ENCODE measurements at places on chromosomes 5 and 9.

- no peak for DNase-seq
These were observed 49.8 kb downstream of the CERT1 start for GRCh38 chr5:75461679-75462078.

DNA sequence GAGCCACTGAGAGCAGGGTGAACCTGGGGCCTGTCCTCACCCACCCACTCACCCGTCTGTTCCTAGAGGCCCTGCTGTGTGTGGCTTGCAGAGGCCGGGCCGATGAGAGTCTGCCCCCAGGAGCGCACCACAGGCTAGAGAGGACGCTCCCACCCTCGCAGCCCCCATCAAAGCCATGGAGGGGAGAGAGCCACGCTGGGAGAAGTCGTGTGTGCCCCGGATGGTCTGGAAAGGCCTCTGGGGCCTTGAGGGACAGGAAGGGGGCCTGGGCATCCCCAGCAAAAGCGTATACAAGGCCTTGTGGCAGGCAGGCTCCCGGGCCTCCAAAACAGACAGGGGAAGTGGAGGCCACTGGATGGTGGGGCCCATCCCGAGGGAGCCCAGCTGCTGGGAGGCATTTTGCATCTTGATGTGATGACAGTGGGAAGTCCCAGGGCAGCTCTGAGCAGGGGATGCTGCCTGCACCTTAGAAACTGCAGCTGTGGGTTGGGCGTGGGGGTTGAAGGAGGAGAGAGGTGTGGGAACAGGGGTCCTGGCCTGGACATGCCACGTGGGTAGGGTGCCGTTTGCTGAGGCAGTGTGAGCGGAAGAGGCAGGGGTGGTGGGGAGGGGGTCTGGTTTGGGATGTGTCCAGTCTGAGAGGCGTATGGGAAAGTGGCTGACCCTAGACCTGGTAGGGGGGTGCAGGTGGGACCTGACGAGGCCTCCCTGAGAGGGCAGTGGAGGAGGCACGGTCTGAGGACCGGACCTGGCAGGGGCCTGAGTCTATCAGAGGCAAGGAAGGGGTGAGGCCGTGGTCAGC lies 43.0 kb upstream of the NOTCH1 start:
- DNase-seq = no peak

- no peak for DNase-seq
These were observed 1.1 kb upstream of the TSPAN17 start for GRCh38 chr5:176646049-176646706.

DNA sequence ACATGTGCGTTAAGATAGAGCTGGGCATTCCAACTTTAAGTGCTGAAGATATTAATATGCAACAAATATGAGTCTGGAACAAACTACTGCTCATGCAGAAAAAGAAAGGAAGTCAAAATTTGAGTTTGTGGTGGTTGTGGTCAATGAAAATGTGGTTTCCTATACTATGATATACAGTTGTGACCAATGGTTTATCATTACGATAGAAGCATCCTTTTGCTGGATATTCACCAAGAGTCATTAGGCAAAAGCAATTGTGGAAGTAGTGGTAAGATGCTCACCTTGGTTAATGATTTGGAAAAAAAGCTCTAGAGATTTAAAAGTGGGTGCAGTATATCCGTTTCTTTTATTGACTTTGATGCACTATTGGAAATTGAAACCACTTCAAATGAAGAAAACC lies 1007.0 kb downstream of the NR2F1-AS1 start:
- no peak for DNase-seq

- no peak for DNase-seq
These were observed 26.3 kb downstream of the ACSL6 start for GRCh38 chr5:131984956-131985665.
